ENCODE measurements at places on chromosomes 5 and 9. TPM values are rescaled to one million over a fixed set of nuclear protein-coding genes. Genes with fewer than 3 reads are reported as not detected.

GRCh38 chr9:37918665-37919170 lies 14.8 kb upstream of the SLC25A51 start:
- no peak for DNase-seq

DNA sequence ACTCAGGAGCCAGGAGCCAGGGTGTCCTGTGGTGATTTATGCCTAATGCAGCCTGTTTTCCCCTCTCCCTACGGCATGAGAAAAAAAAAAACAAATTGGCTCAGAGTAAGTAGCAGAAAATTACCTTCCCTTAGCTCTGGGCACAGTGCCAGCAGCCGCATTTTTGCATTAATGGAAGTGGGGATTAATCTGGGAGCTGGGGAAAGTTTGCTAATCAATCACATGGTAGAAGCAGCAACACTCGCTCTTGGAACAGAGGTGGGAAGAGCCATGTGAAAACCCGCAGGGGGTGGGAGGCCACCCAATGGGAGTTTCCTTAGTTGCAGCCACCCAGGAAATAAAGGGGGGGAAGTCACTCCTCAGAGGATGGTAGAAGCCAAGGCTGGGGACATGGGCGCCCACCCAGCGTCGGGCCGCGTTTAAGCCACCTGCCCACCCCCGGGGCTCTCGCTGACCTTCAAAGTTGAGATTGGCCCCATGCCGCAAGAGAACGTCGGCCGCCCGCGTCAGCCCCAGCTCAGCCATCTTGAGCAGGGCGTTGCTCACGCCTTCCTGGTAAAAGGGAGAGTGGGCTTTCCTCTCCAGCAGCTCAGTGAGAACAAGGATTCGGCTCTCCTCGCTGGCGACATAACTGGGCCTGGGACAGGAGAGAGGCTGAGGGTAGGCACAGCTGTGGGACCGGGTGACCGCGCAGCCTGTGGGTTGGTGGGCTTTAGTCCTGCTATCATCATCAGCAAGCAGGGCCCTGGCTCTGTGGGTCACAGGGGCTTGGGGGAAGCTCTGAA lies 1.7 kb downstream of the ASB6 start:
- no peak for DNase-seq

Gene PRRX2
- total RNA-seq, result 1.5 TPM

- DNase-seq, result no peak
Observed at GRCh38 chr9:115202960-115203751, 85.2 kb upstream of the TNC start.

DNA sequence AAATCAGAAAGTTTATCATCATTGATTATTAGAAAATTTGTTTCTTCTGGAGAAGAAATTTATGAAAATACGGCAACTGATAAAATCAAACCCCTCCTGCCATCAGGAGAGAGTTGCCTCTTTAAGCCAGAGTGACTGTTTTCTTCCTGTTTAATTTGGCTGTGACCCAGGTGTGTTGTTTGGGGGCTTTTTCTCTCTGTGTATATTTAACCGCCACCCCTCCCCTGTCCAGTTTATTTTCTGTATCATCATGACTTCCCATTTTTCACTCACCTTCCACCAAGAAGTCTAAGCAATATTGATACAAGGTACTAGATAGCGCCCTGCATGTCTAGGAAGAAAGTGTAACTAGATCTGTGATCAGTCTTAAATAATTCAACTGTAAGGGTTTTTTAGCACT lies 50.1 kb downstream of the FAM78A start:
- no peak for DNase-seq

Gene GPX3
- 17.9 TPM for total RNA-seq

DNA sequence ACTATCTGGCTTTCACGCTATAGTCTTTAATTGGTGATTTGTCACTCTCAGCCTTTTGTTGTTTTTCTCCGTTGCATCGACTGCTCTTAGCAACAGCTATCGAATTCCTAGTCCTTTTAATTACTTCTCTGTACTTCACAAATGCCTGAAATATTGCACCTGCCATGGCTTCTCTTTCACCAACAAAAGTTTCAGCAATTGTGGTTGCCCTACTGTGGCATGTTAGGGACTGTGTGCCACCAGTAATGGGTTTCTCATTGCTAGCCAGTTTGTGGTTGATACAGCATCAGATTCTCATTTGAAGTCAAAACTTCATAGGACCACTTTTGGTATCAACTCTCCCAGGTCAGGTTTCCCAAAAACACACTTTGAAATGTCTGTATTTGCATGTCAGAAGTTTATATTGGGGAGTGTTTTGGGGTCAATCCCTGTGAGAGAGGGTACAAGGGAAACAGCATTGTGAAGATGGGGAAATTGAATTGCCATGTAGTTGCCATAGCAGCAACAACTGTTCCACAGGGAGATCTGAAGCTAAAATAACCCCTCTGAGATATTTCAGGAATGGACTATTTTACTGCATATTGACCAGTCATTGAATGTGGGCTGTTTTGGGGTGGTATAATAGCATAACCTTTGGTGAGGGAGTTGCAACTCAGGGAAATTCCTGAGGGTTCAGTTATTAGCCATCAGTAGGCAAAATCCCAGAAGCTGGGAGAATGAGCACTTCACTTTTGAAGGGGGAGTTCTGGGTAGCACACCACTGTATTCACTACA lies 99.2 kb downstream of the WDR70 start:
- DNase-seq, result no peak

Gene OR1Q1
- not detected for total RNA-seq

Data from neural progenitor cell (in vitro differentiated cells).